ENCODE measurements at places on chromosomes 13 and 19.

DNA sequence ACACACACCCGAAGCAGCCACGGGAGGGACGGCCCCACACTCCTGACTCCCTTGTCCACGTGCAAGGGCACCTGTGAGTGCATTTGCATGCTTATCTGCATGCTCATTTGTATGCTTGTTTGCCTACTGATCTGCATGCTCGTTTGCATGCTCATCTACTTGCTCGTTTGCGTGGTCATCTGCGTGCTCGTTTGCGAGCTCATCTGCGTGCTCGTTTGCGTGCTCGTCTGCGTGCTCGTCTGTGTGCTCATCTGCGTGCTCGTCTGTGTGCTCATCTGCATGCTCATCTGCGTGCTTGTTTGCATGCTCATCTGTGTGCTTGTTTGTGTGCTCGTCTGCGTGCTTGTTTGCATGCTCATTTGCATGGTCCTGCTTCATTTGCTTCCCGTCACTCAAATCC is 23.8 kb downstream of the SHC2 start:
- DNase-seq = no peak

- no peak for DNase-seq
Measured at GRCh38 chr13:72113076-72113475, 246.1 kb upstream of the DACH1 start.

DNA sequence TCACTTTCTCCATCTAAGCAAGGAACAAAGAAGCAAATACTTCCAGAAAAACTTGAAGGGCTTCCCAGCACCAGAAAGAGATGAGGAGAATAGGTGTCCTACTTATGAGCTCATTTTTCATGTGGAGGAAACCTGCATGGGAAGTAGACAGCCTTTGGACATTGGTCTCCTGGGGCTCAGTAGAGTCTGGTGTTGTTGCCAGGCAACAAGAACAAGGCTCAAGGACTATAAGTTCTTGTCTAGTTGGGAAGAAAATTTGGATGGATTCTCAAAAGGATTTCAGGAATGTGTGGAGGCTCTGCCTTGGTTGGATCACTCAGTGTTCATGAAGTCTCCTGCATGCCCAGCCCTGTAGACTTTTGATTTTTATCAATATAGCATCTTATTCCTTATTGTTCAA is 84.5 kb downstream of the MBNL2 start:
- DNase-seq = no peak

DNA sequence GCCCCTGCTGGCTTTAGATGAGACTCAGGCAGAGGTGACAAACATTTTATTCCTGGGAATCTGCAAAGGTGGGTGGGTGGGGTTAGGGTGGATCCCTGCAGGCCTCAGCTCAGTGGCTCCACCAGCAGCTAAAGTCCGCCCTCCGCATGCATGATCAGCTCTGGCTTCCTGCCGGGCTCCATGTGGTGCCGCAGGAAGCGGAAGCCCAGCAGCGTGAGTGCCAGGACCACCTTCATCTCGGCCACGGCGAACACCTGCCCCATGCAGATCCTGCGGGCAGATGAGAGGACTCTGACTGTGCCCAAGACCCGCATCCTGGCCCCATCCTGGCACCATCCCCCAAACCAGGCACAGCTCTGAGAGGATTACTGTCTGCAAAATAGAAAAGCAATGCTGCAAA is 26.3 kb downstream of the CYP4F2 start:
- no peak for DNase-seq

DNA sequence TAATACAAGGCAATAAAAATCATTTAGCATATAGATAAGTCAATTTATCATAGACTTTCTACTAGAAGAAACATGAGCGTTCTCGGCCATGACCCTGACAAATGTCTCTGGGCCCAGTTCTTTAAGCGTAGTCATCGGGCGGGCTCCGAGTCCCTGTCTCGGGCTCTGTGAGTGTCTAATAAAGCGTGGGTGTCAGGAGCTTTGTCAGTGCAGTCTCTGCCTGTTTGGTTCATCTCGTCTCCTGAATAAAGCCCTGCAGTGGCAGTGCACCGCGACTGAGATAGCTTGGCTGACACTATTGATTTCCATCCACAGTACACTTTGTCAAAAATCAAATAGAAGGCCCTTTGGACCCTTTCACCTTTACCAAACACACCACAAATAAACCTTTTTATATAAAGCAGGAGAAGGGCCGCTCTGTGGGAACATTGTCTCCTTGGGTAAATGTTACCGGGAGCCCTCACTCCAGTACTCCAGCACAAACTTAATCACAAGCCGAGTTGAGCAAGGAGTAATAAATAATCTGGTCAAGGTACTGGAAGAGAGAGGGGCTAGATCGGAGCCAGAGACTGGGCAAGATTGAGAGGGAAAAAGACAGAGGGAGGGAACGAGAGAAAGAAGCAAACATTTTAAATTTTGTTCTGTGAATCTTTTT is 368.2 kb upstream of the TSHZ3 start:
- DNase-seq = no peak

DNA sequence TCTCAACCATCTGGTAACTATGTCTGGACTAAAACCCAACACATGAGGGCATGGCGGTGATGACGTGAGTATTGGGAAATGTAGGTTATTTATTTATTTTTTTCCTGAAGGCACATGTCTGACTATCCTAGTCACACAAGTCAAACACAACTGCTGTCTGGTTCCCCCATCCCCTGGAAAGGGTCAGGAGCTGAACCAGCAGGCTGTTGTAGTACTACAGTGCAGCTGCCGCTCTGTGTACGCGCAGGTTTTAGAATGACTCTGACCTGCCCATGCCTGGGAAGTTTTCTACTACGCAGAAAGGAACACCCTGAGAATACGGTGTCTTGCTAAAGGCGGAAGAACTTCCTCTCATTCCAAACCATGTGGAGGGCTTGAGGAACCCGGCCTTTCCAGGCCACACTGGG is 1.2 kb downstream of the SLC7A1 start:
- peak; percentile 58 for DNase-seq

GRCh38 chr19:531753-532560 is at the start of gene CDC34:
CDC34 (plus strand) TSS chr19:531760; CDS start chr19:531932, 172 bp downstream.
- DNase-seq = no peak

- no peak for DNase-seq
Measured at GRCh38 chr13:113974304-113975281, 717 bp upstream of the C13orf46 start.

- DNase-seq = no peak
Measured at GRCh38 chr19:44755219-44755618, 6.7 kb downstream of the BCL3 start.

GRCh38 chr13:26678796-26679195 is 81.8 kb downstream of the GPR12 start:
- DNase-seq = no peak

DNA sequence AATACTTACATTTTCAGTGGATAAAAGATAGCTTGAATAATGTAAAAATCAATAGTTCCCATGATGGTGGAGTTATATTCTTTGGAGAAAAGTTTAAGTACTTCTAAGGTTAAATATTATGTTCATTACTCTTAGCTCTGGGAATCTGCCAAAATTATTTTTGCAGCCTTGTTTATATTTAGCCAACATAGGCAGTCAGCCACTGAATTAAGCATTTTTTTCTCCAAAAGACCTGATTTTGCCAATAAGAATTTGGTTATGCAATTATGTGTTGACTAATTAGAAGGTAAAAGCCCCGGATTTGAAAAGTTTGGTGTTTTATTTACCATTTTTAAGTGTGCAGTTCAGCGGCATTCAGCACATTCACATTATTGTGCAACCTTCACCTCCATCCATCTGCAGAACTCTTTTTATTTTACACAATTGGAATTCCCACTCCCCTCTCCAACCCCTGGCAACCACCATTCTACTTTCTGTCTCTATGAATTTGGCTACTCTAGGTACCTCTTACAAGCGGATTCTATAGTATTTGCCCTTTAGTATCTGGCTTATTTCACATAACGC is 90.1 kb upstream of the C1QTNF9B start:
- DNase-seq = no peak

DNA sequence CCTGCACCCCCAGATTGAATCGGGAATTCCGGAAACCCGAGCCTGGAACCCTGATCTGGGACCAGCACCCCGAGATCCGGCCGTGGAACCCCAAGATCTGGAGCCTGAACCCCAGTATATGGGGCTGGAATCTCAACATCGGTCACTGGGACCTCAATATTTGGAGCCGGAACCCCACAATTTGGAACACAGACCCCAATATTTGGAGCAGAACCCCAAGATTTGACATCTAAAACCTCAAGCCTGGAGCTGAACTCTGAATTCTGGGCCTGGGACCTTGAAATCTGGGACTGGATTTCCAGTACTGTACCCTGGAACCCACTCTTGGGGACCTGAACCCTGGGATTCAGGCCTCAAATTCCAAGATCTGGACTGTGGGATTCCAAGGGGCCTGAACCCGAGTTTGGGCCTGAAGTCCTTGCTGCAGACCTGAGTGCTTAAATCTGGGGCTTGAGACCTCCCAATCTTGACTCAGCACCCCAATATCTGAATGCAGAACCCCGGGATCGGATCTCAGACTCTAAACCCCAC is 629 bp downstream of the LRFN3 start:
- DNase-seq = no peak

GRCh38 chr19:44653977-44654774 is 10.5 kb downstream of the PVR start:
- DNase-seq = no peak

GRCh38 chr19:3494559-3494958 is 5.9 kb downstream of the DOHH start:
- no peak for DNase-seq

- DNase-seq = peak; percentile 75
Measured at GRCh38 chr19:23558541-23558940, 128.5 kb downstream of the ZNF675 start.

GRCh38 chr19:31301306-31301980 is 47.8 kb downstream of the TSHZ3 start:
- no peak for DNase-seq

DNA sequence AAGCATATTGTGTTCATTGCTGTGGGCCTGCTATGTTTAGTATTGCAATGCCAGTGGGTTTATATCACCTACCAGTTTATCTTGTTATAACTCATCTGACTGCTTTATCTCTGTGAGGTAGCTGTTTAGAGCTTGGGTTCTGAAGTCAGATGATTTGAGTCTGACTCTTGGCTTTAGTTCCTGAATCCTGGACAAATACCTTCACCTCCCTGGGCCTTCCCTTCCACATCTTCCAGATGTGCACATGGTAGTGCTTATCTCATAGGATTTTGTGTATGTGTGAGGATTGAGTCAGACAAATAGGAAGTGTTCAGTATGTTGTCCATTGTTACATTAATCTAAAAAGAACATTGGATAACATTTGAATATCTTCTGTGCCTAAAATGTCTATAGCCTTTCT is 63.5 kb upstream of the ANKRD10 start:
- no peak for DNase-seq

Measured in HS-5 (cell line).